Activated naive CD4-positive, alpha-beta T cell treated with anti-CD3 and anti-CD28 coated beads, Interleukin-2, amount 10 ng/mL, durations not matched to agents 7 days and 5 days (primary cell): ENCODE measurements at places on chromosomes 6 and 20.

- no peak for DNase-seq
Observed at GRCh38 chr6:106702451-106703110, 73.2 kb downstream of the QRSL1 start.

DNA sequence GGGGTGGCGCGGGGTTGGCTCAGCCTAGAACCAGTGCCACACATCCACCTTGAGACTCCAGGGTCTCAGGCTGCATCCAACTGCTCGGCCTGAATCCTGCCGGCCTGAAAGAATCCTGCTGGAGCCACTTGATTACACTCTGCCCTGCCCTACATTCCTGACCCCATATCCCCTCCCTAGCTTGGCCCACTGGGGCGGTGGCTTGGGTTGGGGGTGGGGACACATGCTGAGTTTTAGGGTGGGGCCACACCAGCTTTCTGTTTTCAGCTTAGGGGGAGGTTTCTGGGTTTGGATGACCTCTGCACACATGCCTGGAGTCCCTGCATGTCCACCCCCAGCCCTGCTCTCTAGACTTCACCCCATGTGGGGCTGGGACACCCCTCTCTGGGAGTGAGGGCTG is 6.8 kb downstream of the ITPR3 start:
- no peak for DNase-seq

- DNase-seq, result no peak
Observed at GRCh38 chr6:44234101-44235025, 11.0 kb downstream of the SLC29A1 start.

GRCh38 chr20:48658198-48658476 is 169.7 kb downstream of the PREX1 start:
- no peak for DNase-seq

DNA sequence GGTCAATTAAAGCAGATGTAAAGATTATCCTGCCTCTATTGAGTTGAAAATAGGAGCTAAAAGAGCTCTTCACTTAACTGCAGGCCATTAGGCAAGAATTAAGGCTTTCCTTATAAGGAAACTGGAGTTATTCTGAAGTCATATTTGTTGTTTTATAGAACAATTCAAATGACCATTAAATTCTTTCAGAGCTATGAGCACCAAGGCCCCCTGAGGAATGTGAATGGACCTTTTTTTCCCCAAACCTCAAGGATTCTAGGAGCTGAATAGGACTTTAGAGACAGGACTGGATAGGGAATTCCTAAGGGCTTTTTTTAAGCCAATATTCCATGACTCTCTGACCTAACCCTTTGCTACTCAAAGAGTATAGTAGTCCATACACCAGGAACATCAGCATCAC is 565.7 kb upstream of the BTBD3 start:
- DNase-seq, result no peak

DNA sequence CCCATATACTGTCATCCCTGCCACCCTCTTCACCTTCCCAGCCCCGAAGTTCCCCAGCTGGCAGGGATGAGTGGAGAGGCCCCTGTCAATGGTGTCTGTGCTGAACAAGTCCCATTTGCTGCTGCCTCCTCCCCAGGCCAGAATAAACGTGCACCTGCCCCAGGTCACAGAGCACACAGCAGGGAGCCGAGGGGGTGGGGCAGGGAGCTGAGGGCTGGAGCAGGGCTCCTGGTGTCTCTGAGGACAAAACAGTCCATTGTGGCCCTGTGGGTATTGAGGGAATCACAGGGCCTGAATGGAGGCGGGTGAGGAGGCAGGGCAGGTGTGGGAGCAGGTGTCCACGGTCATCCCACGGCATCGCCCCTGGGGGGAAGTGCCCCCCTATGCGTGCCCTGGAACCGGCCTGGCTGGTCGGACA is 55.8 kb downstream of the SNAI1 start:
- no peak for DNase-seq

- DNase-seq, result no peak
Observed at GRCh38 chr6:36844232-36845170, 5.3 kb upstream of the CPNE5 start.

- no peak for DNase-seq
Observed at GRCh38 chr6:38508286-38508685, 131.4 kb downstream of the BTBD9 start.

- no peak for DNase-seq
Observed at GRCh38 chr6:162750776-162751175, 23.0 kb downstream of the PACRG start.

- DNase-seq, result no peak
Observed at GRCh38 chr6:16683641-16684194, 77.5 kb downstream of the ATXN1 start.

GRCh38 chr6:45012687-45013086 is 315.4 kb upstream of the RUNX2 start:
- no peak for DNase-seq

GRCh38 chr20:57195469-57196100 is 70.9 kb downstream of the BMP7 start:
- DNase-seq, result no peak

DNA sequence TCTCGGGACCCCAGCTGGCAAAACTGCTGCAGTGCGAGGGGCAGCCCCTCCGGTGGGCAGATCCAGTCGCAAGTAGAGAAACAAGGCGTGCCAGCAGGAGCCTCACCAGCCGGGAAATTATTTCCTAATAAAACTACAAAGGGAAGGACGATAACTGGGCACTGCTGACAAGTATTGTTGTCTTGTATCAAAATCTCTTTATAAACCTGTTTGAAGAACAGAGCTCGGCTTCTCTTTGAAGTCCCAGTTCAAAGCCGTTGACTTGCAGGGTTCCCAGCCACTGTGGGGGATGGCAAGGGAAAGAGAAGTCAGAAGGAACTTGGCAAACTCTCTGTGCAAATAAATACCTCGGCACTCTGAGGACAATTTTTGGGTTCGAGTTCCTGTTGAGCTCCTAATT is 504.5 kb downstream of the CD83 start:
- DNase-seq, result no peak

GRCh38 chr20:58229198-58229798 is 845 bp upstream of the ANKRD60 start:
- DNase-seq, result no peak

DNA sequence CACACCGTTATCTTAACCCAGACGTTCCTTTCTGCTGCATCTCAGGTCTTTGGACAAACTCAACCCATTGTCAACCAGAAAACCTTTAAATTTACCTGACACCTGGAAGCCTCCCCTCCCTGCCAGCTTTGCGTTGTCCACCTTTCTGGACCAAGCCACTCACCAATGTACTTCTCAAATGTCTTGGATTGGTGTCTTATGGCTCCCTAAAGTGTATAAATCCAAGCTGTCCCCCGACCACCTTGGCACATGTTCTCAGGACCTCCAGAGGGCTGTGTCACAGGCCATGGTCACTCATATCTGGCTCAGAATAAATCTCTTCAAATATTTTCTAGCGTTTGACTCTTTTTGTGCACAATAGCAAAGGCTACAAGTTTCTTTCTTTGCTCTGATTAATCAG is 250.0 kb downstream of the DLL1 start:
- DNase-seq, result no peak

GRCh38 chr6:5280920-5281319 is 19.6 kb downstream of the FARS2 start:
- no peak for DNase-seq

DNA sequence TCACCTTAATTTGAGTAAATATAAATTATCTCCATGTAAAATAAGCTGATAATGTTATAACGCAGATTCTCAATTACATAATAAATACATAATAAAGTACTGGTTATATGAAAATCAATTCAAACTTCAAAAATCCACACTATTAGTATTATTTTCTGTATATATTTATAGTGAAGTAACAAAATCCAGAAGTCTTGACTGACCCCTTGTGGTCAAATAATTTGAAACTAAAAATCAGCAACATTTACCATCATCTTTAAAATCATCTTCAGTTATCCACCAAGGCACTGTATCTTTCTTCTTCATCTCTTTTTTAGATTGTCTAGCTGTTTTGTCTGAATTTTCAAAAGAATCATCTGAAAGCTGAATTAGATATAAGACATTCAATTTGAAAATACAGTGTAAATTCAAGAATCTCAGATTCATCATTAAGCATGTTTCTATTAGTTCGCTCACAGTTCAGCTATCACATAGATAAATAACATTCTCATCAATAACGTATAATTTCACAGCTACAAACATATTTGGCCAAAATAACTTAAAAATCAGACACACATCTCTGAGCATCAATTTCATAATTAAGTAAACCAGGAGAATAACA is 6.5 kb downstream of the CEP162 start:
- DNase-seq, result no peak

DNA sequence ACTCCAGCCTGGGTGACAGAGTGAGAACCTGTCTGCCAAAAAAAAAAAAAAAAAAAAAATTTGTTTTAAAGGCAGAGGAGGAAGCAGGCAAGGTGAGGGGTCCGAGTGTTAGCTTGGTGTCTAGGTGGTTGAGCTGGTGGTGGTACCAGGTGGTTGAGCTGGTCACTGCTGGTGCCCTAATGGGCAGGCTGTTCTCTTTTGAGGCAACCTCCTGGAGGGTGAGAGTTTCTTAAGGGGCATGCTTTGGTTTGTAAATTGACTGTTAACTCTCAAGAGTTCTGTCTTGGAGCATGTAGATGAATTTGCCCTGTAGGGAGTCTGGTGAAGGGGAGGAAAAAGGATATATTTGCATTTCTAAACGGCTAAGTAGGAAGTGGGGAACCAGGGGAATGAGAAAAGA is 52.7 kb downstream of the BANF2 start:
- DNase-seq, result no peak

DNA sequence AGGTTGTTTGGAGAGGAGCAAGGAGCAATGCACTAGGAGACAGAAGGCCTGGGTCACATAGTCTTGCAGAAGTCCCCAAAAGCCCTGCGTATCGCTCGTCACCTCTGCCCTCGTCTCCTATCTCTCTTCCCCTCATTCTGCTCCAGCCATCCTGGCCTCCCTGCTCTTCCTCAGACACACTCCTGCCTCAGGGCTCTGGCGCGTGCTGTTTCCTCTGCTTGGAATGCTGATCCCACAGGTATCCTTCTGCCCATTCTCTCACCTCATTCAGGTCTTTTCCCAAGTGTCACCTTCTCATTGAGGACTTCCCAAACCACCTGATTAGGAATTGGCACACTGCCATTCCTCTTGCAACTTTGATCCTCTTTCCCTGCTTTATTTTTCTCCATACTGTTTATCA is 9.0 kb upstream of the SLC2A10 start:
- DNase-seq, result no peak

DNA sequence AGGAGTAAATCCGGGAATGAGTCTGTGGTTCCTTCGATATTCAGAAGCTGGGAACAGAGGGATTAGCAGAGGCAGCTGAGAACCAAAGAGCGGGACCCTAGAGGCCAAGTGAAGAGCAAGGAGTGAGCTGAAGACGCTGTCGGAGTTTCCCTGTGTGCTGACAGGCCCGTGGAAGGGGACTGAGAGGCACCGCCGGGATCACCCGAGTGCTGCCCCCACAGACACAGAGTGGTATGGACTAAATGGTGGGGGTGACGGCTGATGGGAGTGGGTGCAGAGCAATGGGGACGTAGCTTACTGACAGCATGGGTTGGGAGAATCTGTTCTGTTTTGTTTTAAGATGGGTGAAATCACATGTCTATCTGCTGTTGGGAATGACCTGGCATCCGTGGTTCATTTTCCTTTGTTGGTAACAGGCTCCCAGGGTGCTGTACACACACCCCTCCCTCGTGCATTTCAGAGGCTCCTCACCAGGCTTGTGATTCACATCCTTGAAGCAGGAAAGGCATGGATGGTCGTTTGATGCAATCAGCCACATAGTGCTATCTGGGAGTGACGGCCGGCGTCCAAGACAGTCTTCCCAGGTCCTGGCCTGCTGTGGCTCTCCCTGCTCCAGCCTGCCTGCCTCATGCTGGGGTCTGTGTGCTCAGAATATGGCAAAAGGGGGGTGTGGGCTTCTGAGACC is 97.4 kb downstream of the THBS2 start:
- DNase-seq, result no peak

GRCh38 chr6:92126088-92126487 is 1293.3 kb downstream of the EPHA7 start:
- no peak for DNase-seq

- DNase-seq, result no peak
Observed at GRCh38 chr6:56372406-56372995, 125.1 kb upstream of the COL21A1 start.

- DNase-seq, result no peak
Observed at GRCh38 chr20:2116170-2116940, 14.7 kb downstream of the STK35 start.

DNA sequence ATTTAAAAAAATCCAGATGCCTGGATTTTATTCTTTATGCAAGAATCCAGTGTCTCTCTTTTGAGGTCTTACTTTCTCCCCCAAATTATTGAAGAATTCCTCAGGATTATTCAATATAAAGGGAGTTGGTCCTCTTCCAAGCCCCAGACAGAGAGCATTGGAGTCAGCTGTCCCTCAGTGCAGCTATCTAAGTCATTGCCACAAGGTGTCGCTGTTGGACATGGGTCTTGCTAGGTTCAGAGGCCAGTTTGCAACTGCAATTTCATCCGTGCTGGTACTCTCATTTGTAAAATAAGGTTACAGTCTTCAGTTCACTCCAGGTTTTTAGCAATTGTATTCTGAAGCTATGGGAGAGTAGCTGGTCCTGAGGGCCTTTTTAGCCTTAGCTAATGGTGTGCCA is 27.8 kb downstream of the CCN2 start:
- peak; percentile 70 for DNase-seq

- no peak for DNase-seq
Observed at GRCh38 chr20:24341781-24342180, 127.6 kb upstream of the SYNDIG1 start.

GRCh38 chr20:32582659-32583580 is 2.2 kb downstream of the NOL4L start:
- no peak for DNase-seq

GRCh38 chr20:3172933-3173609 is at the start of gene LZTS3:
LZTS3 (minus strand) TSS chr20:3173549; CDS start chr20:3167163, 6,386 bp downstream.
- peak; percentile 88 for DNase-seq

DNA sequence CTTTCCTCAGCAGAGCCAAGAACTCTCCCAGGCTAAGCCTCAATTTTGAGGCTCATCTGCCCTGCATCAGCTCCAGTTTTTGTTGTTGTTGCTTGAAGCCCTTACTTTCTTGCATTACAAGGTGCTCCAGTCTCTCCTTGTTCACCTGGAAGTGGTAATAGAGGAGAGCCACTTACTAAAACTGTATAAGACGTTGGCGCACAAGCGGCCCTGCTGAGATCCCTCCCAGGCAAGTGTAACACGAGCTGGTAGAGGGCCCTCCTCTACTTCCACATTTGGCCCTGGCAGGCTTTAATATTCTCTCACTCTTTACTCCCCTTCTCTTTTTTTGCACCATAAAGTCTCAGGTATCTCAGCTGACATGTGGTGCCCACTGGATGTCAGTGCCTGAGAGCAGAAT is 19.5 kb downstream of the GCM2 start:
- no peak for DNase-seq

GRCh38 chr20:62515280-62515679 is 39.5 kb upstream of the GATA5 start:
- DNase-seq, result no peak

DNA sequence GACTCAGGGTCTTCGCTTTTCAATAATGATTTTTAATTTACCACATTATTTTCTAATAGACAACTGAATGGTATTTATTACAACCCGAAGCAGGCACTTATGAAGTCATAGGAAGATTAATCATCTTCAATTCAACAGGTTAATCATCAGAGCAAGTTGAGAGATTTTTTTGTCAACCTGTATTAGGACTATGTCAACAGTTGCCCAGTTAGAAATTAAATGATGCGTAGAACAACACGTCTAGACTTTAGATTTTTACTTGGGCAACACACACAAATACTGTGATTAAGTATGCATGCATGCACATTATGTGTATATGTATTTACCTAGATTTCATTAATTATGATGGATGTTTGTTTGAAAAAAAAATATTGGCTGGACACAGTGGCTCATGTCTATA is 4.3 kb downstream of the ILRUN start:
- DNase-seq, result no peak
